ENCODE measurements at places on chromosomes 16 and 17.
A peak's percentile ranks its signal among the peaks of the same experiment; 100 is the strongest.

GRCh38 chr17:46056800-46057304 is 57.8 kb downstream of the STH start:
- no peak for DNase-seq

GRCh38 chr17:37661400-37662014 is 18.3 kb upstream of the DDX52 start:
- DNase-seq = no peak

DNA sequence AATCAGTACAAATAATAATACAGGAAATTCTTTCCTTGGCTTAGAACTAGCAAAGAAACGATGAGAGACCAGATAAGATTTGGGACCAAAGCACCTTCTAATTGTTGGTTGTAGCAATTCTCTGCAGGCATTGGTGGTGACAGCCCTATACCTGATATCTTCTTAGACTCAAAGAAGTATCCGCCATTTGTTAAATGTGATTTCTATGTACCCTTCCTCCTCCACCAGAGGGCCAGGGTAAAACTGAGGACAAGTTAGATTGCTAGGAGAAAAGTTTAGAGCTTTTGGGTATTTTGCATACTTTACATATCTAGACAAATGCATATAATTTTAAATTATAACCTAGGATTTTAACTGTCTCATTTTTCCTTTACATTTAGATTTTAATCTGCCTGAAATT is 304.3 kb downstream of the HS3ST4 start:
- DNase-seq = no peak

GRCh38 chr16:62805221-62805857 is 769.1 kb upstream of the CDH8 start:
- DNase-seq = no peak

DNA sequence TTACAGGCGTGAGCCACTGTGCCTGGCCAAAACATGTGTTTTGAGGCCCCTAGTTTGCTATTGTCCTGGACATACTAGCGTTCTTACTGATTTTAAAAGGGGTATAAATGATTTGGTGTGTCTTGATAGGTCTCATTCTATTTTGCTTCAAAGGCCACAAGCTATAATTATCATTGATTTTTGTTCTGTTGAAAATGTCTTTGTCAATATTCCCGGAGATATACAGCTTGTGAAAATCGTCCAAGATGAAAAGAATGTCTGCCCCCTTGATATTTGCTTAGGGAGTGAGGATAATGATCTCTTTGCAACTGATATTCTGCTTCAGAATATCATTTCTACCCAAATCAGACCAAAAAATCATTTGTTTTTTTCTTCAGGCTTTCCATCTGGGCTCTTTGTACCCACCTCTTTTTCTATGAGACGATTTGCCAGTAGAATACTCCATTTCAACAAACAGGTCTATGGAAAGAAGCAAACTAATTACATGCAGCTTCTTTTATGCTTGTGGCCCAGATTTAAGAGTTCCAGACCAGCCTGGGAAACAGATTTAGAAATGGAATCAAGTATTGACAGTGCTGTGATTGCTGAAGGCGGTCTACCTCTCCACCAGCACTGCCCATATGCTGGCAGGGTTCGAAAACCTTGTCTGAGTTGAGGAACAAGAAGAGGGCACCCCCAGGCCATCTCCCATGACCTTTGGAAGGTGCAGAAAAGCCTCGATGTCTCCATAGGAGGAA is 14.1 kb upstream of the ST6GALNAC1 start:
- no peak for DNase-seq

- DNase-seq = peak; percentile 65
Observed at GRCh38 chr17:27572665-27573064, 58.3 kb upstream of the LGALS9 start.

- no peak for DNase-seq
Observed at GRCh38 chr16:24537474-24538337, 1.7 kb upstream of the RBBP6 start.
